GM13977 (cell line): ENCODE measurements at places on chromosomes 3 and 15.

DNA sequence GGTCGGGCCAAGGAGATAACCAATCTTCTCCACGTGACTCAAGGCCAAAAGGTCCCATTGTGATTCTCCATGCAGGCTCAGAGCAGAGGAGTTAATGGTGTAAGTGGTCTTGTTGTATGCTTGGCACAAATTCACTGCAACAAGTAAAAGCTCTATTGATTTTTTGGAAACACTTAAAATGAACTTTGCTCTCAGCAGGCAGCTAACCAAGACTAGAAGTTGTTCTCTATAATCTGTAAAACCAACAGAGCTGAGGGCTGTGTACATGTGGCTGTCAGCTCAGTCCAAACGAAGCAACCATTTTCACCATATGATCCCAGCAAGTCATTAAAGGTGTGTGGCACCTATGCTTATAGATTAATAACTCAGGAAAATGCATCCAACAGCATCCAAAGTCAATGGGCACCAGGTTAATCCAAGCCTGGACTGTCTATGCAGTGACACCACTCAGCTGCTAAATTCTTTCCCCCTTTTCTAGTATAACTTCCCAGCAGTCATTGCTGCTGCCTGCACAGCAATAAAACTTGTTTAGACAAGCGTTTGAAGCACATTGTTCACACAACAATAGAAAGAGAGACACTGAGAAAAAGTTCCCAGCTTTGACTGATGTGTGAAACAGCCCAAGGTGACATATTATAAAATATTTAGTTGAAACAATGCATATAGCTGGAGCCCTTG is 603.8 kb upstream of the ADAMTS9 start:
- no peak for DNase-seq

DNA sequence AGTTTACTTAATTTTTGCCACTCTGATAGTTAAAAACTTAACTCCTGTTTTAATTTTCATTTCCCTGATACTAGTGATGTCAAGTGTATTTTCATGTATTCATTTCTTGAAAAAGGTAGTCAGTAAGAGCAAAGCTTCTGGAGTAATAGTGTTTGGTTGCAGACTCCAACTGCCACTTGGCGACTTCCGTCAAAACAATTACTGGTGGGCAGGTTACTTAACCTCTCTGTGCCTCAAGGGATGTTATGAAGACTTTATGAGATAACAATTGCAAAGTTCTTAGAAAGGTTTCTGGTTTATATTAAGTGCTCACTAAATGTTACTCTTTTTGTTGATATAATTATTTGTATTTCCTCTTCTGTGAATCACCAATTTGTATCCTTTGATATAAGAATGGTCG is 129.7 kb downstream of the NFKBIZ start:
- DNase-seq, result no peak

DNA sequence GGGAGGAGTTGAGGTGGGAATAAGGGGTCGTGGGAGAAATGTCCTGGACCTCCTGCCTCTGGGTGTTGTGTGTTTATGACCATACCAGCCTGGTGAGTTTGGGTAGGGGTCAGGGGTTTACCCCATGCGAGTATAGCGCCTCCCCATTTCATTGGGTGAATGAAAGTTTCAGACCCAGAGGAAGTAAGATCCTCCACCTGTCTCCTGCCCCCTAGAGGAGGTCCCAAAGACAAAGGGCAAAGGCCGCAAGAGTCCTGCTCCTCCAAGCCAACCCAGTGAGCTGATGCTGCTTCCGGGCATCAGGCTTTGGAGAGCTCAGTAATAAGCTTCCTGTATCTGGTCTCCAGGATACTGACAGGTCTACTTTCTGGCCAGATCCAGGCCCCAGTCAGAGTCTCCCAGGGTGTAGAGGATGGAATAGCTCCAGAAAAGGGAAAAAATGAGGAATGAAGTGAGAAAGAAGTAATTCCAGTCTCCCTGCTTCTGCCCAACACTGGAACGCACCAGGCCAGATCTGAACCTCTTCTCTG is 6.4 kb upstream of the TBC1D21 start:
- DNase-seq, result no peak

- no peak for DNase-seq
Observed at GRCh38 chr3:116417151-116417550, 28.1 kb downstream of the LSAMP start.

- no peak for DNase-seq
Observed at GRCh38 chr3:10770547-10770946, 45.5 kb upstream of the SLC6A11 start.

GRCh38 chr3:112134335-112135124 is 1.5 kb upstream of the GCSAM start:
- no peak for DNase-seq

GRCh38 chr15:96334017-96334704 is 3.7 kb downstream of the NR2F2 start:
- no peak for DNase-seq
